ENCODE measurements at places on chromosomes 12 and 14.

GRCh38 chr14:58055497-58056010, 96.5 kb downstream of the ARMH4 start:
- no peak for DNase-seq

DNA sequence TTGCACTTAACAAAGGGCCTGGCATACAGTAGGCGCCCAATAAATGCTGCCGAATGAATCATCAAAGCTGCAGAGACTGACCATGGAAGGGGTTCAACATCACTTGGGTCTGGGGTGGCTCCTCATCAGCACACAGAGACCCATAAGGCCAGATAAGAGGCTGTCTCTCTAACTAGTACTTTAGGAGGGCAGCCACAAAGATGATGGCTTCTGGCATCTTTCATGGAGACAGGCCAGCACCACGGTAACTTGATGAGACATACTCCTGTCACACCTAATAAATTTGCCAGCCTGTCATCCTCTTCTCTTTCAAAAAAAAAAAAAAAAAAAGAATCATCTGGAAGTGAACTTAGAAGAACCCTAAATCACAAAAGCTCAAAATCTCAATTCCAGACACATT, 3.4 kb downstream of the PRIMA1 start:
- DNase-seq, result no peak

GRCh38 chr14:91021991-91022621, 38.3 kb downstream of the RPS6KA5 start:
- DNase-seq, result no peak

GRCh38 chr12:11162502-11162901, 8.5 kb upstream of the SMIM10L1 start:
- peak; percentile 9 for DNase-seq

- no peak for DNase-seq
Measured at GRCh38 chr12:91810077-91810476, 335.6 kb downstream of the BTG1 start.

DNA sequence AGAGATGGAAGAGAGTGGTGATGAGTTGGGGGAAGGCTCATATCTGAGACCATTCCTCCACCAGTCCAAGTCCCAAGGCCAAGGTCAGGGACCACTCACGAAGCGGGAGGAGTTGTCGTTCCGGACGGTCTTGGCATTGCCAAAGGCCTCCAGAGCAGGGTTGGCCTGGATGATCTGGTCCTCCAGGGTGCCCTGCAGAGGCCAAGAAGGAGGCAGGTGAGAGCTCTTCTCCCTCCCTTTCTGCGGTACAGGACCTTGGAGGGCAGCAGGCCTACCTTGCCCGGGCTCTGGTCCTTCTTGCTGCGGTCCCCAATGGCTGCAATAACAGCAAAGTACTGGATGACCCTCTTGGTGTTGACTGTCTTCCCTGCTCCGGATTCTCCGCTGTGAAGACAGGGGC, 4.0 kb downstream of the MYH7 start:
- no peak for DNase-seq

- peak; percentile 38 for DNase-seq
Measured at GRCh38 chr12:119060847-119061796, 79.8 kb downstream of the SRRM4 start.

- DNase-seq, result no peak
Measured at GRCh38 chr14:31283578-31284252, 76.1 kb upstream of the HECTD1 start.

DNA sequence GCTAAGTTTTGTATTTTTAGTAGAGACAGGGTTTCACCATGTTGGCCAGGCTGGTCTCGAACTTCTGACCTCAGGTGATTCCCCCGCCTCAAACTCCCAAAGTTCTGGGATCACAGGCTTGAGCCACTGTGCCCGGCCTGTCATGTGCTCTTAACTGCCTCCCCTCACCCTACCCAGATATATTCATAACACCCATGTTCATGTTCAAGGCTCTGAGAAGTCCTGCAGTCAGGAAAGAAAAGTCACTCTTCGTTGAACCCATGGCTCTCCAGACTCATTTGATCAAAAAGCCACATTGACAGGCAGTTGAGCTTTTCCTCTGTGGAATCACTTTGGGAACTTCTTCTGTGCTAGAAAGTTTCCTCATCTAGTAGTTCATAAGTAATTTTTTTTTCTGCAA, 545.5 kb upstream of the TBX3 start:
- no peak for DNase-seq

DNA sequence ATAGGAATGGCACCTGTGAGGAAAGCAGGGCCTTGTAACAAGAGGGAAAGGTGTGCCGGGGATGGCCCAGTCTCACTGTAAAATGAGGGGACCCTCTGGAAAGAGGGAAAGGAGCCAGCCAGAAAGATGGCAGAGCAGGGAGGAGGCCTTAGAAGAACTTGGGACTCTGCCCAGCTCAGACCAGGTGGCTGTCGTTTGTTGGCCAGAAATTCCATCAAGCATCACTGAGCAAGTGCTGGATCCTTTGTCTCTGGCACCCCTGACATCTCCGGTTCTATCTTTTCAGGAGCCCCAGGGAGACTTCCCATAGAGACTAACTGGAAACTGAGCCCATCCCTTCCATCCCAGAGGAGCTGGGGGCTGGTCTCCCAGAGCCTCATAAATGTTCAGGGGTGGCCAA, 43.3 kb downstream of the DEGS2 start:
- no peak for DNase-seq
